Renal cortex interstitium (tissue), 15 donors: ENCODE measurements at places on chromosomes 2 and 18. TPM values are rescaled to one million over a fixed set of nuclear protein-coding genes. Genes with fewer than 3 reads are reported as not detected.

GRB14 gene
- polyA plus RNA-seq = 64.2 TPM

CCBE1 gene
- polyA plus RNA-seq = 28.0 TPM

FAM237A gene
- polyA plus RNA-seq = not detected

PROM2 gene
- 42.8 TPM for polyA plus RNA-seq

ZNF521 gene
- 39.0 TPM for polyA plus RNA-seq

MRO gene
- 2.4 TPM for polyA plus RNA-seq

KLHL30 gene
- polyA plus RNA-seq = 0.45 TPM

- no peak for DNase-seq
Measured at GRCh38 chr2:188475945-188476344, 184.3 kb downstream of the GULP1 start.

DNA sequence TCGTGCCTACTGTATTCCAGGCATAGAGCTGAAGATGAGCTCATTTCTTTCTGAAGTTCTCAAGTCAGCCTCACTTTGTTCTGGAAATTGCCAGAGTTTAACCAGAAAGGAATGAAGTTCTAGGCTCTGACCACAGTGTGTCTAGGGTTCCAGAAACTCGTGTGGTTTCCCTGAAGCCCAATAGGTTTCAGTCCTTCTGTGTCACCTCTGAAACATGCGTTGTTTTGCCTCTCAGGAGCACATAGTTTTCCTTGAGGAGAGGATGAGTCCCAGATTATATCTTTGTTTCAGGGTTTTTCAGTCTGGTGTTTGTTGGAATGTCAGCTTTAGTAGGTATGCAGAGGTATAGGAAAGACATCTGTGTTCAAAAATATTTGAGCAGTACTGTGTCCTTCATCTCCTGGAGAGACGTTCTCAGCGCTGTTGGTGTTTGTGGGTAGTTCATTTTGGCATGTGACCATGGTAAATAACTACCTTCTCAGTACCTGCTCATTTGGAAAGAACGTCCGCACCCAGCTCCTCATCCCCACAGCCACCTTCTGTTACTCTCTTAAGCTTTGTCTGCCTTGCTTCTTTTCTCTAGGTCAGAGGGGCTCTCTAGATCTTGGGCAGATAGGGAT is 56.6 kb downstream of the RALBP1 start:
- no peak for DNase-seq

DNA sequence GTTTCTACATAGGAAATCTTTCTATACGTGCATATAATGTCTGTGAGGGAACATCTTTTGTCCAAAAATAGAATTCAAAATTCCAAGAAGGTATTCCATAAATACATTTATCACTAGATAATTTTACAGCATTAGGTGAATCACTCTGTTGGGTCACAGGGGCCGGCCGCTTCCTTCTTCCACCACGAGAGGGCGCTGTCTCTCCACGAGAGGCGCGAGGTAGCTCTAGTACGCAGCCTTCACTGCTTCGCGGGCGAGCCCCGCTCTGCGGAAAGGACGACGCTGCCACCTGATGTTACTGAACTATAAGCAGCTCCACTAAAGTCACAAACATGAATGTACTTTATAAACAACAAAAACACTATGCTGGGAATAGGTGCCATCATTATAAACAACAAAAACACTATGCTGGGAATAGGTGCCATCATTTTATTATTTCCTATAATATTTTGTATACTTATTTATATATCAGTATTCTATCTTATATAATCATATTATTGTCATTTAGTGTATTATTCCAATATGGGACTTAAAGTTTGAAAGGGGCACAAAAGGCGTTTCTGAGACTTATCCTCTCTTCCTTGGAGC is 69.4 kb upstream of the REV1 start:
- peak; percentile 72 for DNase-seq

DNA sequence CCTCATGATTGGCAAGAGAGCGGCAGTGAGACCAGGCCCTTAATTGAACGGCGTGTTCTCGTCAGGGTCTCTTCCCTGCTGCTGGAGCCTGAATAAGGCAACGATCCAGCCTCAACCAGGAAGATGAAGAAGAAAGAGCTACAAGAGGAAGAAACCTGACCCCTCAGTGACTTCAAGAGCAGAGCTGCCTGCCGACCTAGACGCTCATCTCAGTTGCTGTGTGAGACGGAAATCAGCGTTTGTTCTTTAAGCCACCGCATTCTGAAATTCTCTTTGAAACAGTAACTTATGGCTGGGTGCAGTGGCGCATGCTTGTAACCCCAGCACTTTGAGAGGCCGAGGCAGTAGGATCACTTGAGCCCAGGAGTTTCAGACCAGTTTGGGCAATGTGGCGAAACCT is 29.6 kb upstream of the KCNG3 start:
- no peak for DNase-seq

DNA sequence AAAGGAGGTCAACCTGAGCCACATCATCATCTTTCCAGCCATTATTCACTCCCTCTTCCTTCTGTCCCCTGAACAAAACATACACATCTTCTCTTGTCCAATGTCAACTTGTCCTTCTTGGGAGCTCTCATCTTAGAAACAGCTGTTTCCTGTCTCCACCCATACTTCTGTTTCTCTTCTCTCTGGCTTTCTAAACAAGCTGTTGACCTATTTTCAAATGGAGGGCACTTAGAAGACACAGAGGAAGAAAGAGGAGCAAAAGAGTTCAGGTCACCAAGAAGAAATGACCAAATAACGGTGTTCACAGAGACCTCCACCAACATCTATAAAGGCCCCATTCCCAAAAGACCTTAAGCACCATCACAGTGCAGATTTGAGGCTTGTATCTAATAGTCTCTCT is 355.9 kb upstream of the HNRNPA3 start:
- no peak for DNase-seq

GRCh38 chr2:19540739-19541525 is 182.5 kb upstream of the OSR1 start:
- DNase-seq = no peak

DNA sequence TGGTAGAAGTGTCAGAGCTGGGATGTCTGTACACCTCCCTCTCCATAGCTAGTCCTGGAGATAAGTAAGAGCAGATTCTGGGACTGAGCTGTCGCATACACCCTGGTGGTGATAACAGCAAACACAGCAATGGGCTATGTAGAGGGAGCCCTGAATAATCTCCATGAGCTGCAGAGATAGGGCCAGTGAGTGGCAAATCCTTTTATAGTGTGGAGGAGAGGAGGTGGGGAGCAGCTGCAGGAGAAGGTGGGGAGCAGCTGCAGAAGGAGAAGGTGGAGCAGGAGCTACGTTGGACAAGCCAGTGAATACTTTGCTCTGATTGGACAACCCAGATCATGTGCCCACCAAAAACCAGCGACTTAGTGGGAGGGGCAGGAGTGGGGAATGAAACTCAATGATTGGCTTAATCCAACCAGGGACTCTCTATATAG is 85.5 kb downstream of the TMEM247 start:
- DNase-seq = no peak

DNA sequence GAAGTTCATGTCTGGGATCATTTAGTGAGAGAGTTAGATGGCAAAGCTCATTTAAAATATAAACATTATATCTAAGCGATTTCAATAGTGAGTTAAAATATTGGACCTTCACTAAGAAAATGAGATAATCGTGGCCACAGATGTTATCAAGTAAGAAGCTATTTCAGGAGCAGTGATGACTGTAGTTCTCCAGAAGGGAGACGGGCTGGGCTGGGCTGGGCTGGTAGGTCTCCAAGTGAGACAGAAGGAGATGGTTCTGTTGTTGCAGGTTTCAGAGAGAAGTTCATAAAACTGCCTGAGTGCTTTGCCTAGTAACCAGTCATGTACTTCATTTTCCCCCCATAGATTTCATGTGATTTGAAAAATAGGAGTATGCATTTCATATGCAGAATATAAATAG is 130.1 kb upstream of the DAPL1 start:
- no peak for DNase-seq

- no peak for DNase-seq
Measured at GRCh38 chr18:43222501-43222900, 54.8 kb downstream of the SYT4 start.

- no peak for DNase-seq
Measured at GRCh38 chr2:18883616-18884456, 294.5 kb upstream of the NT5C1B start.

GRCh38 chr2:234125451-234126145 is 75.1 kb downstream of the SPP2 start:
- DNase-seq = no peak

DNA sequence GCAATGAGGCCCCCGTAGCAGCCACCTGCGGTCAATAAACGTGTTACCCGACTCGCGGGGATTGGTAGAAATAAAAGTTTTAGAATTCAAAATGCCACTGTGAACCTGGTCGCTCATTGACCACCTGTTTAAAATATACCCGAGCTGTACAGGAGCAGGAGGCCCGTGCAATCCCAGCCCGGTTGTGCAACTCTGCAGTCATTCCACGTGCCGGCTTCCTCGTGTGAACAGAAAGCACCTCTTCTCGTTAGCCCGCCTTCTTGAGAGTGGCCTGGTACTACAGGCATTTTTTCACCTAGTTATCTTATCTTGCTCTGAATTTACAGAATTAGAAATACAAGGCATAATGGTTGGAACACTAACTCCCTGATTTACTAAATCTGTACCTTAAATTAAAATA is 660.7 kb downstream of the GALR1 start:
- no peak for DNase-seq

DNA sequence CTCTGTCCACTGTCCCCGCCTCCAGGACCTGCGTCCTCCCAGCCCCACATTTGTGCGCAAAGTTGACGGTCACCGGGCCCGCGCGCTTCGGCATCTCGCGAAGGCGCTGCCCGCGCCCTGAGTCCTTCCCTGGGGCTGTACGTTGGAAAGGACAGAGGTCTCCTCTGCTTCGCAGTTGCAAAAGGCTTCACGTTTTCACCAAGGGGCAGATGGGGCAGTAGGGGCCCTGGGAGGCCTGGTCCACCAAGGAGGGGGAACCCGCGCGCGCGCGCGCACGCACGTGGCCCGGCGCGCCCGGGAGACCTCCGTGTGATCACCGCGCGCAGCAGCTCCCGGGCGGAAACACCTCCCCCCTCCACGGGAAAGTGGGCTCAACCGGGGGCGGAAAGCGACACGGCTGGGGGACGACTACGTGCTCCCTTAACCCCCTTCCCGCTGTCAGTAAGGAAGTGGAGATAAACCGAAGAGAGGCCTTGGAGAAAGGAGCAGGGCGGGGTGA is 21.9 kb downstream of the TEX44 start:
- no peak for DNase-seq

DNA sequence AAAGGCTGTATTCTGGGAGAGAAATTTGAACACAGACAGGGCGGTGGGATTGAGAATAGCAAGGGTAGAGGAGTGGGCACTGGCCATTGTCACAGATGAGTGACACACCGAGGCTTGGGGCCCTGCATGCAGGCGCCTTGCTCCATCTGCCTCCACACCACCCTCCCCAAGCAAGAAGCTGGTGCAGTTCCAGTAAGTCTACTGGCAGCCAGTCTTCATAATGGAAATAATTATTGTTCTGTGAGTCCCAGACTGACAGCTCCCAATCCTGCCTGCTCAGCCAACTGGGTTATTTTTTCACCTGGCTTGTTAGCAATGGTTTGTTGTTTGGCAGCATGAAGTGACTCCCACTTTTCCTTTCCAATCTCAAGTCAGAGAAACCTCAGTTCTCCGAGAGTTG is 13.0 kb downstream of the TTC32 start:
- no peak for DNase-seq

GRCh38 chr2:53576166-53576565 is 191.4 kb upstream of the CHAC2 start:
- peak; percentile 17 for DNase-seq

DNA sequence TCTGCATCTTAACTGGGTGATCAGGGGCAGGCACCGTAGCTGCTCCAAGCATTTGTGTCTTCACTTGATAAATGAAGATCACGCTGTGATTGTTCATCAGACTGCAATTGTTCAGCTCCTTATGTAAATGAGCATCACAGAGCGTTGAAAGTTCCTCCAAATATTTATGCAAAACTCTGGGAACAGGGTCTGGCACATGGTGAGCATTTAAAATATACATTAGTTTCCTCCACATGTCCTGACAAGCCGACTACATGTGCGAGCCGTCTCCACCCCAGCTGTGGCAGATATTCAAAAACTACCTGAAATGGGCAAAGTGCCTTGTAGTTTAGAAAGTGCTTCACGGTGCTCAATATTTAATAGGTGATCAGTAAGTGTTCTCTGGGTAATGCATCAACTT is 175.1 kb upstream of the ID2 start:
- no peak for DNase-seq

DNA sequence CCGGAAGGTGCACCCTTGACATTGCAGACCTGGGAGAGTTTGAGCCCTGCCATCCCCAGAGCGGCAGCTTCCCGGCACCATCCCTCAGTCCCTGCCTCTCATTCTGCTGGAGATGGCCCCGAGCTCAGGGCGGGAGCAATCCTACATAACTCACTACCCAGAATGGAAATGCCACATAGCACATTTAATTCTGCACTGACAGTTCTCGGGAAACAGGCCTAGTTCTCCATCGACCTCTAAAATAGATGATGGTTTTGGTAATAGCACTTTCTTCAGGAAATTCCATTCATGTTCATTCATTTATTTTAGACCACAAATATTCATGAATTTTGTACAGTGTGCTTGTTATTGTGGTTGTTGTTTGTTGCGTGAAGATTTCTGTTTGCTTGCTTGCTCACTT is 92.9 kb upstream of the SLC14A2 start:
- no peak for DNase-seq

DNA sequence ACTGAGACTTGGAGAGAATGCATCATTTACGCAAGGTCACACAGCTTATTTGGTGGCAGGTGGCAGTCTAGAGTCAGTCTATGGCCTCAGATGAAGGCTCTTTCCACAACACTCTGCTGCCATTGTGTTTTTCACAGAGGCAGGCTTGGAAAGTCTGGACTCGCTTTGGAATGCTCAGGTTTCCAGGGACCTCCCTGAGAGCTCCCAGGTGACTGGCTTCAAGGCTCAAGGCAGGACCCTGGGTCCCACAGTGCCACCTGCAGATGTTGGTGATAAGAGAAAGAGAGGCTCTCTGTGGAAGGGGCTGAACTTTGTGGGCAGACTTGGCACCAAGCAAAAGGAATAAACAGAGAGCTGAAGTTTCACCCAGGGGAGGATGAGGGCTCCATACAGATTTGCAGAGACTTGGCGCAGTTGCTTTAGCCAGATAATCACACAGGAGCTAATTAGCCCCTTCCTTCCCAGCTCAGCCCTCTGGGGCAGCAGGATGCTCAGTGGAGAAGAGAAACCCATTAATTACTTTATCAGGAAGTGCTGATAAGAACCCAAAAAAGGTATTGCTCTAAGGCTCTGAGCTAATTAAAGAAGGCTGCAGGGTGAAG is 103.5 kb downstream of the LBH start:
- no peak for DNase-seq

DNA sequence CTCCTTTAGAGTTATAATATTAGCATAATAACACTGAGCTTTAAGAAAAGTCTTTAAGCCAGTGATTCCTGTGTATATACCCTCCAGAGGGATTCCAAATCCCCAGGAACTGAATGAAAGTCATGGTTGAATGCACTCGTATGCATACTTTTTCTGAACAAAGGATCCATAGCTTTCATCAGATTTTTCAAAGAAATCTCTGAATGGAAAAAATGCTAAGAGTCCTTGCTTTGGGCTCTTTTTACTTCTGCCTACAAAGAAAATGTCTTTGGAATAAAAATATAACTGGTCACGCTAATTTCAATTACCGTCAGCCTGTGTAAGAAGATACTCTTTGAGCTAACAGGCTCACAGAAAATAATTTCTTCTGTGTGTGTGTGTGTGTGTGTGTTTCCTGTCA is 939.5 kb downstream of the ERBB4 start:
- no peak for DNase-seq

GRCh38 chr2:227191367-227191766 is 26.9 kb downstream of the COL4A3 start:
- DNase-seq = no peak
